ENCODE measurements at places on chromosomes 2 and 18.

- no peak overlapping the region for H3K4me3 ChIP-seq
- no peaks in the 10 kb centered on the region for H3K36me3 ChIP-seq
- peaks cover 17% of the 10 kb centered on the region for H3K4me1 ChIP-seq
- no peak overlapping the region for H3K27ac ChIP-seq
Observed at GRCh38 chr2:212343167-212343566, 195.4 kb downstream of the ERBB4 start.

GRCh38 chr2:198326431-198326830 is 522.0 kb downstream of the PLCL1 start:
- no peaks in the 10 kb centered on the region for H3K4me1 ChIP-seq
- H3K27ac ChIP-seq, result no peak overlapping the region
- peaks cover 35% of the 10 kb centered on the region for H3K27me3 ChIP-seq
- DNase-seq, result no peak
- no peak overlapping the region for H3K4me3 ChIP-seq

- no peaks in the 10 kb centered on the region for H3K27me3 ChIP-seq
- H3K27ac ChIP-seq, result peak overlapping the region; percentile 64
- no peaks in the 10 kb centered on the region for H3K36me3 ChIP-seq
- no peak overlapping the region for H3K4me3 ChIP-seq
- H3K4me1 ChIP-seq, result peaks cover 33% of the 10 kb centered on the region
Observed at GRCh38 chr2:42103829-42104228, 56.0 kb downstream of the PKDCC start.

- DNase-seq, result no peak
- no peaks in the 10 kb centered on the region for H3K27me3 ChIP-seq
- H3K36me3 ChIP-seq, result peaks cover 3% of the 10 kb centered on the region
- H3K4me1 ChIP-seq, result peaks cover under 1% of the 10 kb centered on the region
- no peak overlapping the region for H3K4me3 ChIP-seq
Observed at GRCh38 chr2:238344035-238344434, 23.7 kb downstream of the TRAF3IP1 start.

- DNase-seq, result peak; percentile 99
- peaks cover 28% of the 10 kb centered on the region for H3K36me3 ChIP-seq
- peak overlapping the region; percentile 97 for H3K4me3 ChIP-seq
- H3K4me1 ChIP-seq, result peaks cover 34% of the 10 kb centered on the region
Observed at GRCh38 chr2:231464576-231465540, 574 bp upstream of the NCL start.

GRCh38 chr2:230425377-230425776 is 9.4 kb downstream of the SP100 start:
- H3K27ac ChIP-seq, result no peak overlapping the region
- H3K4me3 ChIP-seq, result no peak overlapping the region
- H3K36me3 ChIP-seq, result peaks cover 16% of the 10 kb centered on the region
- H3K4me1 ChIP-seq, result peaks cover 44% of the 10 kb centered on the region
- no peak for DNase-seq

DNA sequence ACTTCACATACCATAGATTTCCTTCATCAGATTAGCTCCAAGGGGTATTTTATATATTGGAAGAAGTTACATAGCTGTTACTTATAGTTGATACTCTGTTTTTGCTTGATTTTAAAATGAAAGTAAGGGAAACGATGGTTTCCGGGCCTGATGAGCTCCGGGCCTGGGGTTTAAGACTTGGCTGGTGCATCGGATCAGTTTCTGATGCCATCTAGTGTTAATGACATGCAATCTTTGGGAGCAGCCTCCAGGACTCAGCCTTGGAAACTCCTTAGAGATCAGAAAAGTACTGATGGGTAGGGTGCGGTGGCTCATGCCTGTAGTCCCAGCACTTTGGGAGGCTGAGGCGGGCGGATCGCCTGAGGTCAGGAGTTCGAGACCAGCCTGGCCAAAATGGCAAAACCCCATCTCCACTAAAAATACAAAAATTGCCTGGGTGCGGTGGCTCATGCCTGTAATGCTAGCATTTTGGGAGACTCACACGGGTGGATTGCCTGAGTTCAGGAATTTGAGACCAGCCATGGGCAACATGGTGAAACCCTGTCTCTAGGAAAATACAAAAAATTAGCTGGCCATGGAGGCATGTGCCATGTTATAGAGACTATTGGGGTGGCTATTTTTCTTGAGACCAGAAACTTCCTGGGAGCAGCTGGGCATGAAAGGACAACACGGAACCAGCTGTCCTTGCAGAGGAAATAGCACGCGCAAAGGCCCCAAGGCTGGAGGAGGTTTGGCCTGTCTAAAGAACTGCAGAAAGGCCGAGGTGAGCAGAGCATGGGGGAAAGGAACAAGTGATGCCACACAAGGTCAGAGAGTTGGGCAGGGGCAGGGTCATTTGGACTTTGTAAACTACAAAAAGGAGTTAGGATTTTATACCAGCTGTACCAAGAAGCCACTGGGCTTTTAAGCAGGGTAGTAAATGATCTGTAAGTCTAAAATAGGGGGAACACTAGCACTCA is 46.9 kb upstream of the CNOT11 start:
- H3K27ac ChIP-seq, result peak overlapping the region; percentile 83
- peaks cover 2% of the 10 kb centered on the region for H3K36me3 ChIP-seq
- DNase-seq, result no peak
- peaks cover 12% of the 10 kb centered on the region for H3K4me1 ChIP-seq

DNA sequence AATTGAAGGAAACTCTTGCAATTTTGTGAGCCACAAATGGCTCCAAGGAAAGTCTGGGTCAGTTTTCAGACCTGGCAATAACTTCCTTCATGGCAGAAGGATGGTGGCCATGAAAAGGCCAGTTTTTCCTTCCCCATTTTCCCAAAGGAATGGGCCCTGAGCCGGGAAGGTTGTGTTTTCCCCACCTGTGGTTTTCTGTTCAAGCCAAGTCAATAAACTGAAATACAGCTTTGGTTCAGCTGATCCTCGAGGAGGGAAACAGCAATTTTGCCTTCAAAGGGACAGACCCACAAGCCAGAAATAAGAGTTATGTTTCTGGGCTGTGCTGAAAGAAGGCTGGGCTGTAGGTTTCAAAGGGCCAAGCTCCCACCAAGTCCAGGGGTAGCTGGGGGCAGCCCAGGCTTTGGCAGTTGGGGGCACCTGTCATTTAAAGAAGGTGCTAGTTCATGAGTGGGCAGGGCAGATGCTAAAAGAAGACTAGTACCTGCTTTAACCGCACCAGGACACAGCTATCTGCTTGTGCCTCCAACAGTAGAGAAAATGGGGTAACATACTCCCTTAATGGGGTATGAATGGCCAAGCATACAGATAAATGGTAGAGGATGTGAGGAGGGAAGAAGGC is 97.0 kb downstream of the TTC32 start:
- H3K27me3 ChIP-seq, result no peaks in the 10 kb centered on the region
- no peaks in the 10 kb centered on the region for H3K36me3 ChIP-seq
- no peak for DNase-seq
- no peak overlapping the region for H3K27ac ChIP-seq
- no peak overlapping the region for H3K4me3 ChIP-seq

DNA sequence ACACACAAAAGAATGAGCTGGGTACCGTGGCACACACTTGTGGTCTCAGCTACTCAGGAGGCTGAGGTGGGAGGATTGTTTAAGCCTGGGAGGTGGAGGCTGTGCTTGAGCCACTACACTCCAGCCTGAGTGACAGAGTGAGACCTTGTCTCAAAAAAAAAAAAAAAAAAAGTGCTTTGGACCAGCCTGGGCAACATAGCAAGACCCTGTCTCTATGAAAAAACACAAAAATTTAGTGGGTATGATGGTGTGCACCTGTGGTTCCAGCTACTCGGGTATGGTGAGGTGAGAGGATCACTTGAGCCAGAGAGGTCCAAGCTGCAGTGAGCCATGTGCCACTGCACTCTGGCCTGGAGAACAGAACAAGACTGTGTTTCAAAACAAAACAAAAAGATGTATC is 10.4 kb downstream of the ZNF512 start:
- no peak for DNase-seq
- no peak overlapping the region for H3K4me3 ChIP-seq
- no peaks in the 10 kb centered on the region for H3K27me3 ChIP-seq
- peaks cover 14% of the 10 kb centered on the region for H3K36me3 ChIP-seq
- no peak overlapping the region for H3K27ac ChIP-seq
- H3K4me1 ChIP-seq, result peaks cover 26% of the 10 kb centered on the region

DNA sequence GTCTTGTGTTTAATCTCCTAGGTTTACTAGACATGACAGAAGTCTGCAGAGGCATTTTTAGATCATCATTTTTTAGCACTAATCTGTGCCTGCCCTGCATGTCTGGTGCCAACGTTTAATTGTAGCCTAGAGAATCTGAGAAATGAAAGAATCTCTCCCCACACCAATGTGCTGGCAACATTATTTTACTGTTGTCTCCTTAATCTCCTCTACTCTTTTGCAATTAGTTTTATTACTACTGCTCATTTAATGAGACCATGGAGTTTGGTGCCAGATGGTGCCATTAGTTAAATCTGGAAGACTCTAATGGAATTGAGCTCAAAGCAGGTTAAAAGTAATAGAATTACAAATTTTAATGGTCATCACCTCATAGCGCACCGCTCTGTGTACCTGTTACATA is 4.0 kb upstream of the SPP2 start:
- peaks cover 6% of the 10 kb centered on the region for H3K4me1 ChIP-seq
- H3K4me3 ChIP-seq, result no peak overlapping the region
- H3K27me3 ChIP-seq, result peaks cover 10% of the 10 kb centered on the region
- no peaks in the 10 kb centered on the region for H3K36me3 ChIP-seq
- H3K27ac ChIP-seq, result no peak overlapping the region

DNA sequence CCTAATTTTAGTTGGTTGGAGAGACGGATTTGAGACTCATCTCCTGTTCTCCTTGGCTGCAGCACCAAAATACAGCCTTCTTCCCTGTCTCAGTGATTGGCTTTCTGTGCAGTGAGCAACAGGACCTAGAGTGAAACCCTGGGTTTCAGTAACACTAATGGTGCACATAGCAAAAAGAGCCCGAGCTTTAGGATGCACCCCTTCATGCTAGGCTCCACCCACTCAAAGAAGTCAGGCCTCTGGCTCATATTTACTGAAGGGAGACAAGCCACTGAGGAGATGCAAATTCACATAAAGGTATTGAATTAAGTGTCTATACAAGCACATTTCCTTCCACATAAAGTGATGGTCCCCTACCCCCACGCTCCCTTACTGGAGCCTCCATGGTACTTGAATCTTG is 131.9 kb upstream of the CHAC2 start:
- H3K27ac ChIP-seq, result no peak overlapping the region
- H3K4me3 ChIP-seq, result no peak overlapping the region
- peaks cover 64% of the 10 kb centered on the region for H3K4me1 ChIP-seq
- no peak for DNase-seq
- no peaks in the 10 kb centered on the region for H3K27me3 ChIP-seq

DNA sequence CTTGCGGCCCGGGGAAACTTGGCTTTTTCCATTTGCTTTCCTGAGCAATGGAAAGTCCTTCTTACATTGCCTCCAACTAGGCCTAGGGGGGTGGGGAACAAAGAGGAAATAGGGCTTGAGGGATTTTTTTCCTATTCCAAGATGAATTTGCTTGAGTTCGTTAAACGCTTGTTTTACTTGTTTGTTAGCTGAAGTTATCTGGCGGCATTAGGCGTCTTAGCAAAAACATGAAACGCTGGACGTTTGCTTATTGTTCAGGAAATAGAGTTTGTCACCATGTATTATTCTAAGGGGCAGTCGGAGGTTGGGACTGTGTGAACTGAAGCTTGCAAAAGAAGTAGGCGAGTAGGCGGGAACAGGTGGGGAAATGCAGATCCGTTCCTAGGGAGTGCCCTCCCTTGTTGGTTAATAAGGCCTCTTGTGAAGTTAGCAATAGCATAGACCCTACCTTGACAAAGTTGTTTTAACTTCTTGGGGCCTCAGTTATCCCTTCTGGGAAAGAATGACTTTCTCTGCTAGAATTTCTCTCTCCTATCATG is 1.9 kb downstream of the CABLES1 start:
- H3K27ac ChIP-seq, result peak overlapping the region; percentile 75
- no peak for DNase-seq
- peaks cover 2% of the 10 kb centered on the region for H3K36me3 ChIP-seq
- H3K4me1 ChIP-seq, result peaks cover 64% of the 10 kb centered on the region
- H3K4me3 ChIP-seq, result peak overlapping the region; percentile 81

- no peaks in the 10 kb centered on the region for H3K27me3 ChIP-seq
- H3K4me1 ChIP-seq, result peaks cover 12% of the 10 kb centered on the region
- no peak overlapping the region for H3K4me3 ChIP-seq
- H3K36me3 ChIP-seq, result peaks cover 13% of the 10 kb centered on the region
- H3K27ac ChIP-seq, result no peak overlapping the region
Observed at GRCh38 chr2:152682663-152683062, 34.6 kb downstream of the PRPF40A start.

DNA sequence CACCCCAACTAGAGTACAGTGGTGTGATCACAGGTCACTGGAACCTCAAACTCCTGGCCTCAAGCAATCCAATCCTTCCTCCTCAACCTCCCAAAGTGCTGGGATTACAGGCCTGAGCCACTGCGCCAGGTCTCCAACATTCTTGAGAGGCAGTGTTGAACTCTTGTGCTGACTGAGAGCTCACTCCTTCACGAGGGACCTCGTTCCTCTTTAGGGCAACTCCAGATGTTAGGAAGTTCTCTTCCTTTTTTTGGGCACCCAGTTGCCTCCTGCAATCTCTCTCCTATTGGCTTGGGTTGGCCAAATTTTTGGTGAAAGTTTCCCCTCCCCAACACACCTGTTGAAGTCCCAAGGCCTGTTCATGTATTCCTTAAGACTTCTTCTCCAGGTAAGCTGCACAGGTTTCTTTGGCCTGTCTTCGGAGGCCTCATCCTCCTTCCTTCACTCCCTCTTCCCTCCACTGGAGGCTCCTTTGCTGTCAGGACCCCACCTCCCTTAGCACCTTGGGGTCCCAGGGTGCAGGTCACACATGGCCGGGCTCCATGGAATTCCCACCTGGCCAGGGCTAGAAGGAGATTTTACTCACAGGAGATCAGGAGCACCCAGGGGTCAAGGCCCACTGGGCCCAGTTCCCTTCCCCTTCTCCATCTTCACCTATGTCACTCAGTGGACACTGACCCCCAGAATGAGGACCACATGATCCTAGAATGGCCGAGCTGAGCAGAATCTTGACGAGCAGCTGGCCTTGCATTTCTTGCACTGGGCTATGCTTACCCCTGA is 94.6 kb upstream of the SMAD2 start:
- peaks cover 7% of the 10 kb centered on the region for H3K27me3 ChIP-seq
- H3K36me3 ChIP-seq, result no peaks in the 10 kb centered on the region
- peak; percentile 39 for DNase-seq
- no peak overlapping the region for H3K27ac ChIP-seq
- H3K4me3 ChIP-seq, result no peak overlapping the region
- H3K4me1 ChIP-seq, result peaks cover 32% of the 10 kb centered on the region

DNA sequence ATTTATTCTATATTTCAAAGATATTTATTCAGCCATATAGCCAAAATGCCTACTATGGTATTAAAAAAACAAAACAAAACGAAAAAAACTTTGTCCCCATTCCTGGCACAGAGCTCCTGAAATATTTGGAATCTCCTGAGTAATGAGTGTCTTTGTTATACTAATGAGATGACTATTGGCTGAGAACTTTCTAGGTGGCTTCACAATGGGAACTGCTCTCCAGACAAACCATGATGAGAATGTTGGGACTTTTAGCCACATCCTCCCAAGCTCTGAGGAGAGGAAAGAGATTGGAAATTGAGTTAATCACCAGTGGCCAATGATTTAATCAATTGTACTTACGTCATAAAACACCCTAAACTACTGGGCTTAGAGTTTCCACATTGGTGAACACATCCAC is 631.8 kb upstream of the SETBP1 start:
- no peak overlapping the region for H3K4me3 ChIP-seq
- peaks cover 3% of the 10 kb centered on the region for H3K4me1 ChIP-seq
- no peaks in the 10 kb centered on the region for H3K36me3 ChIP-seq
- no peak for DNase-seq
- no peak overlapping the region for H3K27ac ChIP-seq
- H3K27me3 ChIP-seq, result no peaks in the 10 kb centered on the region

Data from chondrocyte (in vitro differentiated cells).